Bladder microvascular endothelial cell (primary cell): ENCODE measurements at places on chromosomes 3 and 15. TPM values are rescaled to one million over a fixed set of nuclear protein-coding genes. Genes with fewer than 3 reads are reported as not detected.

Gene FOXL2
- total RNA-seq, result under 0.01 TPM in 1 of 2 replicates, not detected in the other

Gene ITIH3
- total RNA-seq, result 0.16 and 0.44 TPM in 2 replicates

Gene VIPR1
- 0.25 TPM in 1 of 2 replicates, not detected in the other for total RNA-seq

Gene RBP2
- not detected in 2 replicates for total RNA-seq

Gene ENTPD3
- not detected in 2 replicates for total RNA-seq

Gene AGBL1
- not detected in 2 replicates for total RNA-seq
